ENCODE measurements at places on chromosomes 3 and 15. TPM values are rescaled to one million over a fixed set of nuclear protein-coding genes. Genes with fewer than 3 reads are reported as not detected.

The IMPG2 gene
- 0.06 TPM for total RNA-seq

The SLC38A3 gene
- 0.96 TPM for total RNA-seq

The GTF2A2 gene
- total RNA-seq = 115 TPM

The ANKRD34C gene
- 0.04 TPM for total RNA-seq

The ITIH1 gene
- 1.3 TPM for total RNA-seq

The CCK gene
- total RNA-seq = 3.4 TPM

The HMCES gene
- total RNA-seq = 33.3 TPM

DNA sequence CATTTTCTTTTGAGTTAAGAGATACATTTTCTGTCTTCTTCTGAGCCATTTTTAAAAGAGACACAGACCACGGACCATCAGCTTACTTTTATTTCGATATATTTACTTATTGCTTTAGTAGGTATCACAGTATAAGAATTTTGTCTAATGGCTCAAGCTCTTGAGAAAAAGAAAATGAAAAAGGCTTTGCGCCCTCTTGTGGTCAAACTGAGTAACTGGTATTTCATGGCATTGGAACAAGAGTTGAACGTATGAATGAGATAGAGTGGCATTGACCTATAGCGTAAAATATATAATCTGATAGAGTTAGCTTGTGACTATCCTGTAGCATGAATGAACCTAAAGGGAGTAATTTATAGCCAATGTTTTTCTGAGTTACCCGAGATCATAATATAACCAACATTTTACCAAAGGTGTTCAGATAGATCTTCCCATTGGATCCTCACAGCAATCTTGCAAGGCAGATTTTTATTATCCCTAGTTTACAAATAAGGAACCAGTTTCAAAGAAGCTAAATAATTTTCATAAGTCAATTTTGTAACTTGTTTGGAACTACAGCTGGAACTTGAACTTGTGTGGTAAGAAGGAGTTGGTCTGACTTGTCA is 154.6 kb downstream of the POLR2M start:
- peak; percentile 62 for DNase-seq

- DNase-seq = no peak
These were observed 241.3 kb upstream of the SETMAR start for GRCh38 chr3:4061783-4062360.

GRCh38 chr3:194487289-194488054 is 670 bp upstream of the ATP13A3 start:
- DNase-seq = peak; percentile 65

- no peak for DNase-seq
These were observed 31.6 kb upstream of the OR5K4 start for GRCh38 chr3:98322101-98322500.

- DNase-seq = no peak
These were observed 23.8 kb downstream of the NANOGP8 start for GRCh38 chr15:35061161-35061824.

DNA sequence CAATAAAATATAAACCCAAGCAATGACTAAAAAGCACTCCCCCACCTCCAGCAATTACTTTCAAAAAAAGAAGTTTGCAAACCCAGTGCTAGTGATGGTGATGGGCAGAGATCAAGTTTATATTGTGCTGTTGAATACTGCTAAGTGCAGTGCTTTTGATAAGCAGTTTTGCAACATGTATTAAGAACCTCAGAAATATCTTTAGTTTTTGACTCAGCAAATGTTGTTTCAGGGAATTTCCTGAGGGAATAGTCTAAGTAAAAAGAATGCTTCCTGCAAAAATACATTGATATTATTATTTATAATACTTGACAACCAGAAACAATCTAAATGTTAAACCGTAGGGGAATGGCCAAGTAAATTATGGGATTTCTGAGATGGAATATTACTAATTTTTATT is 69.3 kb downstream of the ADAMTSL3 start:
- no peak for DNase-seq

- DNase-seq = no peak
These were observed 279.3 kb upstream of the RASGRP1 start for GRCh38 chr15:38843736-38844590.

GRCh38 chr15:63497642-63498467 is 6.5 kb upstream of the USP3 start:
- peak; percentile 55 for DNase-seq

GRCh38 chr15:57824186-57824585 is 117.7 kb downstream of the POLR2M start:
- no peak for DNase-seq

- no peak for DNase-seq
These were observed 49.0 kb downstream of the CCDC54 start for GRCh38 chr3:107426223-107426622.

DNA sequence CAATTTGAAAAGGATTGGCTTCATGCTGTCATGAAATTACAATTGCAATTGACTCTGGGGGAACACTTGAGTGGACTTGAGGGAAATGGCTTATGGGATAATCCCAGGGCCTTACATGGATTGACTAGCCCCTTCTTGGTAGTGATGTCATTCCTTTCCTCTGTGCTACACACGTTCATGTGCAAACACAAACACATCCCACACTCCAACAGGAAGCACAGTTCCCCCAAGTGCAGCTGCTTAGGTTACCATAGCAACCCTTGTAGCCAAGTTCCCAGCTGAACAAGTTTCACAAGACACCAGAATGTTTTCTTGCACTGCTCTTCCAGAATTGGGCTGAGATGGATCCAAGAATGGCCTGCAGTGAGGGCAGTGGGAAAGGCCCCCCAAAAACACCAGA is 217.0 kb downstream of the ZNF621 start:
- DNase-seq = no peak

DNA sequence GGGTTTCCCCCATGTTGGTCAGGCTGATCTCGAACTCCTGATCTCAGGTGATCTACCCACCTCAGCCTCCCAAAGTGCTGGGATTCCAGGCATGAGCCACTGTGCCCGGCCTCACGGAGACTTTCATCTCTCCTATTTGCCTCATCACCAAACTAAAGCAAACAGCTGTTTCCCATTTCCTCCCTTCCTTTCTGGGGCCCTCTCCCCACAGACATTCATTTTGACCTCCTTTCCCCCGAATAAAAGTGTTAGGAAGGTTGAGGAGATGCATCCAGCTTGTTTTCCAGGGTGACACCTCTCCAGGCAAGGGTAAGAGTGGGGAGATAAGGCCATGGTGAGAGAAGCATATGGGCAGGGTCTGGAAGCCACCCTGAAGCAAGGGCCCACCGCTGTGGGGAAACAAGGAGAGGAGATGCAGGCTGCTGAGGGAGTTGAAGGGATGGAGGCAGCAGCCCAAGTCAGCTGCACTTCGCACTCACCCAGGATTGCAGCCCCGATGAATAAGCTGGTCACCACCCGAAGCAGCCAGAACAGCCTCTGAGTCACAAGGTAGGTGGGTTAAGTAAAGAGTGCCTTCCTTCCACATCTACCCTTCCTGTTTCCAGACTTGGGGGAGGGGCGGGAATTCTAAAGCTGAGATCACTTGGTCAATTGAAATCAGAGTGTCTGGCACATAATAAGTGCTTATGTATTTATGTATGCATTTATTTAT is 7.7 kb downstream of the DUOXA2 start:
- DNase-seq = no peak

DNA sequence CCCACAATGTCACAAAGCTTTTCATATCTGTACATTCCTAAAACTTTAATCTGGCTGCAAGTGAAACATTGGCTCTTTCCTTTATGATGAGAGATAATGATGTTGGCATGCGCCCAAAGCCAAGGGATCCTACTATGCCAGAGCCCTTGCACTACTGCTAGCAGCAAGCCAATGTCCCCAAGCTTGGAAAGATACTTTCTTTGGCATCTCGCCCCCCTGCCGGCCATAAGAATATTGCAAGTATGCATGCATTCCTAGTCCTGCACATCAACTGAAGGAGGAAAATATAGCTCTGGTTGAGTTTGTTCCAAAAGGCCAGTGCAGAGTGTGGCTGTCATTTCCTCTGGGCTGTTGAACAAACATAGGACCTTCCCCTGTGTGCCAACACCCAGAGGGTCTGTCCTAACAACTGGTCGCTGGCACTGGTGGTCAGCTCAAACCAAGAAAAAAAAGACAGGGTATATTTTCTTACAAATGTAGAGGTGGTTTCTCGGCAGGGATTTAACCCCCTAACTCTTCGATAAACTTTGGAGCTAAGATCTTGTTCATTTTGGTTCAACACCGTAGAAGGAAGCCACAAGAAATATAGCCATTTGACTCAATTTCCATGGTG is 120.9 kb upstream of the ZBED2 start:
- DNase-seq = peak; percentile 79

- no peak for DNase-seq
These were observed 152.0 kb downstream of the GREM1 start for GRCh38 chr15:32869776-32870175.

DNA sequence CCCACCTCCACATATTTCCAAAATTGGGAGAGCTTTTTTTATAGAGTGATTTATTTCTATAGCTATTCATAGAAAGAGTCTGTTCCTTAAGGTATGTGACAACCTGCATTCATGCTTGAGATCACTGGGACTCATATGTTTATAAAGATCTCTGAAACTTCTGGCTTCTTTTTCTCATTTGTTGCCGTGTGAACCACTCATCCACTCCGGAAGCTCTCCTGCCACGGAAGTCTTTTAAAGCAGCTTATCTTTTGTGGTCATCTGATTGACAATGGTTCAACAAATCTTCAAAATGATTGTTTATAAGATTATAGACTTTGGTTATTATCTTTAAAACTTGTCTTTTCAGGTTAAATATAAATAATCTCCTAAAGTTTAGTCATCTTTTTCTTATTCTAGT is 260.5 kb downstream of the C3orf38 start:
- DNase-seq = no peak

DNA sequence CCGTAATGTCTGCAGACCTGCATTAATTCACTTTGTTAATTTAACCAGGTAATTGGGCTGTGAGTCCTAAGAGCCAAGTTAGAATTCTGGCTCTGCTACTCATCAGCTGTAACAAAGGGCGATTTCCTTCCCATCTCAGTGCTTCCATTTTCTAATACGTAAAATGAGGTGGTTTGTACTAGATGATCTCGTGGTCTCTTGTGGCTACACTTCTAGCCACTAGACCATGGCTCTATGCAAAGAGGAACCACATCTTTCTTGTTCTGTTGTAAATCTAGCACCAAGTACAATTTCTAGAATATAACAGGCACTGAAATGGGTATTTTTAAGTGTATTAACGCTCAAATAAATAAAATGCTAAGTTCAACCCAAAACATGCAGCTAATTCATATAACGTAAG is 174.4 kb upstream of the THBS1 start:
- no peak for DNase-seq

DNA sequence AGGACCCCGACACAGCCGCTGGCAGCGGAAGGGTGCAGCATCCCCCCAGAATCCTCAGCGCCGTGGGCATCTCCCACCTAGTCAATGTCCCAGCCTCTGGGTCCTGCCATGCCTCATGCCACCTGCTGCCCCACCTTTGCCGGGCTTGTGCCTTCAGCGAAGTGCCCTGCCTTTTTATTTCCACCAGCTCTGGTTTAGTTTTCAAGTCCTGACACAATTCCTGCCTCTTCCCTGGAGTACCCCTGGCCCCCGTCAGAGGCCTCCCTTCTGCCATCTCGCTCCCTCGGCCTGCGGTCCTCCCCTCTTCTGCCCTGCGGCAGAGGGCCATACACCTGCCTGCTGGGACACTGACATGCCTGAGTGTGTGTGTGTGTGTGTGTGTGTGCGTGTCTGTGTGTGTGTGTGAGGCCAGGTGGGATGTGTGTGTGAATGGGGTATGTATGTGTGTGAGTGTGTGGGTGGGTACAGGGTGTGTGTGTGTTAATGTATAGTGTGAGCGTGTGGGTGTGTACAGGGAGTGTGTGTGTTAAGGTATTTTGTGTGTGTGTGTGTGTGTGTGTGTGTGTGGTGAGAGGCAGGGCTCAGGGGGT is 129.9 kb downstream of the SMAD6 start:
- DNase-seq = no peak

GRCh38 chr15:98581715-98582114 is 66.6 kb upstream of the IGF1R start:
- DNase-seq = no peak

DNA sequence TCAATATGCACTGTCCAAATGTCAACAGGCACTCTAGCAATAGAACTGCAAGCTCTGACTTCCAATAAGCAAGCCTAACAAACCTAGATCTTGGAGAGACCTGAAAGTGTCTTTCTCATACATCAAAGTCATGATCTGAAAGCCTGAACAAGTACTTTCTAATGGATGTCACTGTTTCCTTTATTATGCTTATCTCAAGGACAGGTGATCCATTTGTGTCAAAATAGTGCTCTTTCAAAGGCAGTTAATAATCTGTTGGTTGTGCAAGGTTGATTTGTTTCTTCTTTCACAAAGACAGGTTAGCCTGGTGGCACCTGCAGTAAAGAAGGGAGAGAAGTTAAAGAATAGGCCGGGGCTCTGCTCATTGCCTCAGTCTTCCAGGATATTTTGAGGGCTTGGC is 146.8 kb downstream of the EPHB1 start:
- DNase-seq = no peak

DNA sequence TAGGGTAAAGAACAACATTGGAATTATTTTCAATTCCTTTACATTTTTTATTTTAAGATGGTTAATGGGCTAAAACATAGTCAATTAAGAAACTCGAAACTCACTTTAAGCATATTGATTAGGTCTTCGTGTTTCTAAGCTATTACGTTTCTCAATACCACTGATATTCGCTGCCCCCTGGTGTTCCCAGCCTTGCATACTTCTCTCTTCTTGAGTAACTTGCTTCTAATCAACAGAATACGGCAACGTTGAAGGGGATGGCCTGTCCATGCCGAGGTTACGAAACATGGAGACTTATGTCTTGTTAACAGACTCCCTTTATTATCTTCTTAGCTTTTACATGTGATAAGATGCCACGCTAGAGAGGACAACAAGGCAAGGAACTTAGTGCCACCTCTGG is 43.6 kb downstream of the ROBO1 start:
- DNase-seq = no peak

- no peak for DNase-seq
These were observed 207.9 kb upstream of the CHRNA7 start for GRCh38 chr15:31822463-31822862.

DNA sequence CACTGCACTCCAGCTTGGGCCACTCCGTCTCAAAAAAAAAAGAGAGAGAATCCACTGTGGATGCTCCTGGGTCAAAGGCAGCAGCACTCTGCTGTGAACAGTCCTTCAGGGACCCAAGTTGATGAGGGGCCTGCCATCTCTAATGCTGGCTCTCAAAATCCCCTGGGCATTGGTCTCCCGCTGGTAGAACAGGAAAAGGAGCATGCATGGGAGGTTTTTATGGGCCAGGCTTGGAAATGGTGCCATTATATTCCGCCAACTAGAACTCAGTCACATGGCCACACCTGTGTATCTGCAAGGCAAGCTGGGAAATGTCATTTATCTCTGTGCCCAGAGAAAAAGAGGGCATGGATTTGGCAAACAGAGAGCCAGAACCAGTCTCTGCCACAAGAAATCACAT is 3.4 kb upstream of the DIS3L start:
- no peak for DNase-seq
